Bladder microvascular endothelial cell (primary cell): ENCODE measurements at places on chromosomes 1 and 21. TPM values are rescaled to one million over a fixed set of nuclear protein-coding genes. Genes with fewer than 3 reads are reported as not detected.

The PLA2G2C gene
- not detected in 2 replicates for total RNA-seq

The BMP8A gene
- total RNA-seq: under 0.01 and 0.19 TPM in 2 replicates

The ARID4B gene
- 32.2 and 74.3 TPM in 2 replicates for total RNA-seq

The IL20 gene
- total RNA-seq: not detected in 2 replicates

The PKN2 gene
- 21.0 and 38.3 TPM in 2 replicates for total RNA-seq

The RWDD3 gene
- total RNA-seq: 11.5 and 13.4 TPM in 2 replicates

The HSD3B1 gene
- not detected in 2 replicates for total RNA-seq

The GBP4 gene
- 19.1 and 24.8 TPM in 2 replicates for total RNA-seq

The C1orf141 gene
- total RNA-seq: not detected in 2 replicates
